ENCODE measurements at places on chromosomes 1 and 21. TPM values are rescaled to one million over a fixed set of nuclear protein-coding genes. Genes with fewer than 3 reads are reported as not detected.

Gene PDE9A
- 17.0 TPM for total RNA-seq

Gene CYP2J2
- total RNA-seq = 3.9 TPM

Gene GCSAML
- 0.40 TPM for total RNA-seq

GRCh38 chr1:183685112-183685713 lies 32.1 kb upstream of the APOBEC4 start:
- no peaks in the 10 kb centered on the region for H3K27me3 ChIP-seq
- H3K4me1 ChIP-seq = no peaks in the 10 kb centered on the region
- H3K36me3 ChIP-seq = no peaks in the 10 kb centered on the region
- H3K4me3 ChIP-seq = no peak overlapping the region

DNA sequence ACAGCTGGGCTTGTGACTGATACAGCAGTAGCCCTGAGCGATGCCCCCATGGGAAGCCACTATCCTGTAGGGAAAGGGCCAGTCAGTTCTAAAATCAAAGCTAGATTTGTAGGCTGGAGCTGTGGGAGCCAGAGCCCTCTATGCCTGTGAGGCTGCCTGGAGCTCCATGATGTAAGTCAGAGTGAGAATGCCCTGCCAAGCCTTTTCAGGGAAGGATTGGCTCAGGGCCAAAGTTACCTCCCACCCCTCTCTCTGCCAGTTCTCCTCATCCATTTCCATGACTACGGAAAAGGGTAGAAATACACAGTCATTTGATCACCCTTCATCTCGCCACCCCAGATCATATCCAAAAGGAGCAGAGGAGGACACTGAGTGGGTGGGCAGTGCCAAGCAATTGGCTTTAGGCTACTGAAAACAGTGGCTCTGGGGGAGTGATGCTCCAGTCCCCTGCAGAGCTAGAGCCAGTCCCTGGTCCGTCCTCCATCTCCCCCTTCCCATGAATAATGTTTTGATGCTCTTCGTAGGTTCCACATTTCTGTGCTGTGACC lies 59.5 kb upstream of the KCNA3 start:
- no peaks in the 10 kb centered on the region for H3K4me1 ChIP-seq
- no peak overlapping the region for H3K27ac ChIP-seq
- H3K27me3 ChIP-seq = no peaks in the 10 kb centered on the region
- no peak for DNase-seq
- H3K36me3 ChIP-seq = no peaks in the 10 kb centered on the region

DNA sequence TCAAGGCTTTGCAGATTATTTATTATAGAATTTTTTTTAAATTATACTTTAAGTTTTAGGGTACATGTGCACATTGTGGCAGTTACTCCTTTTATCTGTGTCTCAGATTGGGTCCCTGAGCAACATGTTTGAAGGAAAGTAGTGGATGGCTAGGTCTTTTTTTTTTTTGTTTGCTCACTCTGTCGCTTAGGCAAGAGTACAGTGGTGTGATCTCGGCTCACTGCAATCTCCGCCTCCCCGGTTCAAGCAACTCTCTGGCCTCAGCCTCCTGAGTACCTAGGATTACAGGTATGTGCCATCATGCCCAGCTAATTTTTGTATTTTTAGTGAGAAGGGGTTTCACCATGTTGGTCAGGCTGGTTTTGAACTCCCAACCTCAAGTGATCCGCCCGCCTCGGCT lies 39.6 kb upstream of the KIF21B start:
- peaks cover 30% of the 10 kb centered on the region for H3K4me1 ChIP-seq
- no peaks in the 10 kb centered on the region for H3K36me3 ChIP-seq
- H3K27me3 ChIP-seq = no peaks in the 10 kb centered on the region

All from lung (tissue), 17 donors.